ENCODE measurements at places on chromosomes 6 and 20. TPM values are rescaled to one million over a fixed set of nuclear protein-coding genes. Genes with fewer than 3 reads are reported as not detected.

The CST2 gene
- 0.53 TPM for total RNA-seq

The MAS1L gene
- total RNA-seq = not detected

The ECT2L gene
- not detected for total RNA-seq

The MYMX gene
- total RNA-seq = not detected

The PAK5 gene
- not detected for total RNA-seq
